ENCODE measurements at places on chromosomes 2 and 18. TPM values are rescaled to one million over a fixed set of nuclear protein-coding genes. Genes with fewer than 3 reads are reported as not detected.

Gene ABCG8
- polyA plus RNA-seq = not detected

Gene SPC25
- not detected for polyA plus RNA-seq

Gene SPTBN1
- 2.9 TPM for polyA plus RNA-seq

Gene EGR4
- polyA plus RNA-seq = not detected

Gene POMC
- 5.5 TPM for polyA plus RNA-seq

Gene CHRNA1
- 1.8 TPM for polyA plus RNA-seq

Gene GALNT13
- polyA plus RNA-seq = not detected

Gene TTC27
- polyA plus RNA-seq = 24.4 TPM

All from CD4-positive, alpha-beta memory T cell (primary cell).